Heart right ventricle (tissue), 16 donors: ENCODE measurements at places on chromosomes 3 and 15.

GRCh38 chr3:87855211-87855610 lies 203.6 kb downstream of the CGGBP1 start:
- DNase-seq = no peak

DNA sequence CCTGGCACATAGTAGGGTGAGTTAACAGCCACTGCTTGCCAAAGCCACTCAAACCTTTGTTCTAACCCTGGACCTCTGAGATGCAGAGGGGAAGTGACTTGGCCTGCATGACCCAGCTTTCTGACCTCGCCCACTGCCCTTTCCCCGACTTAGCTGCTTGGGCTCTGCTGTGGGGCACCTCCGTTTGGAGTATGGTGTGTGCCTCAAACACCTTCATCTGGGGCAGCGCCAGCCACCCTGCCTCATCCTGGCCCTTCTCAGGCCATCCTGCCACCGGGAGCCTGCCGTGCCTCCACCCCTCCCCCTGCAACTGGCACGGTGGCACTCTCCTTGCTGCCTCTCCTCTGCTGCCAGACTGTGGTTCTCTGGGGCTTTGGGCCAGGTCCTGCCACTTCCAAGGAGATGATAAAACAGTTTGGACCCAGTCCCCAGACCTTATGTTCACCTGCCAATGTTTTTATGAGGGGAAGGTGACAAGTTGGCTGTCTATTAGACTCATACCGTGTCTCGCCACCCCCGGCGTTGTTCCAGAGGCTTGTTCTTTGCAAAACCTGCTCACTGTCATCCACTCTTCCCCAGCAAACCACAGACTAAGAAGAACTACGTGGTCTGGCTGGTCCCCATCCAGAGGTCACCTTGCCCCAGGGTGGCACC lies 32.2 kb downstream of the SLC6A6 start:
- peak; percentile 44 for DNase-seq

GRCh38 chr3:134874737-134875413 lies 79.8 kb downstream of the EPHB1 start:
- DNase-seq = no peak

GRCh38 chr3:46138581-46138980 lies 69.5 kb downstream of the CCR1 start:
- DNase-seq = no peak

DNA sequence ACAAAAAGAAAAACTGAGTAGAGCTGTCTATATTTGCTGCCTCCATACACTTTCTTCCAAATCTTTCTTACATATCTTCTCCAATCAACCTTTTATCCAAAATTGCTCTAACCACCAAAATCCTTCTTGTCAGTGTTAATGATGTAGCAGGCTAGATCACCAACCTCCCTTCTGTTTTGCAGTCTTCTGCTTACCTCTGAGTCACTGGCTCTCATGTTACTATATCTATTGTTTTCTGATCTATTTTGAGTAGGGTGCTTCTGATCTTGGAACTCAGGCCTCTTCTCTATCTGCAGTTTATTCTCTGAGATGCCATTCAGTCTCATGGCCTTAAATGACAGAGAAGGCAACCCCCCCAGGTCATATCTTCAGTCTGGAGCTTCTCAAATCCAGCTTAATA lies 26.3 kb upstream of the AADAC start:
- DNase-seq = no peak

- DNase-seq = peak; percentile 57
Measured at GRCh38 chr15:57146506-57147201, 228.2 kb downstream of the TCF12 start.

- no peak for DNase-seq
Measured at GRCh38 chr15:72785841-72786240, 2.3 kb upstream of the ADPGK start.

GRCh38 chr3:190709351-190709773 lies 153.1 kb downstream of the GMNC start:
- DNase-seq = no peak

- no peak for DNase-seq
Measured at GRCh38 chr15:99396375-99396774, 145.1 kb downstream of the LRRC28 start.

DNA sequence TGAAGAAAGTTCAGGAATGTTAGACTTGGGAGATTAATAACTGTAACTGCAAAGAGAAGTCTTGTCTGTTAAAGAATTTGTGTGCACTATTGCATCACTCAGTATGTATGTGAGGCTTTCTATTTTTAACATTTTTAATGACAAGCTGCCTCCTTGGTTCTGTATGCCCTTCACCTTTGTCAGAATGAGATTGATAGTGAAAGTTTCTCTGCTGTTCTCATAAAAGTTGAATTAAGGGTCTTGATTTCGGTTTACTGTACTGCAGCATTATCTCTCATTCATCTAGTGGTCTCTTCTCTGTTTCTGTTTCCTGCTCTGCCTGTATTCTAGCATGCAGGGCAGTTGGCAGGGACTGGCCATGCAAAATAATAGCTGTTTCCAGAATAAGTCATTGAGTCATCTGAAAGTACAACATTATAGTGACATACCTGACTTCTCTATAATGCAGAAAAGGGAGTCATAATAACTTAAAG lies 454.9 kb downstream of the IL5RA start:
- no peak for DNase-seq

DNA sequence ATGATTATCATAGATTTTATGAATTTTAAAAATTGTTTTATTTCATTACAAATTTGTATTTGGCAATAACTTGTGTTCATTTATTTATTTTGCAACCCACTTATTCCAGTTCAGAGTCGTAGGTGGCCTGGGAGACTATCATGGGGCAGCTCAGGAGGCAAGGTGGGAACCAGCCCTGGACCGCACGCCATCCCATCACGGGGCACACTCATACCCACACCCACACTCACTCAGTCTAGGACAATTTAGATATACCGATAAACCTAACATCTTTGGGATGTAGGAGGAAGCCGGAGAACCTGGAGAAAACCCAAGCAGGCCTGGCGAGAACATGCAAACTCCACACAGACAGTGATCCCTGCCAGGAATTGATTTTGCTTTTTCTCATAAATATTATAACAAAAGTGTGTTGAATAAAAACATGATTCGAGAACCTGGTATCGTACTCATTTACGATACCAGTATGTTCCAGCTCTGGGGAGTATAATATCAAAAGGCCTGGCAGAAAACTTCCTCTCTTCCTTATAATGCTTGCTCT lies 205.3 kb downstream of the NFKBIZ start:
- no peak for DNase-seq

DNA sequence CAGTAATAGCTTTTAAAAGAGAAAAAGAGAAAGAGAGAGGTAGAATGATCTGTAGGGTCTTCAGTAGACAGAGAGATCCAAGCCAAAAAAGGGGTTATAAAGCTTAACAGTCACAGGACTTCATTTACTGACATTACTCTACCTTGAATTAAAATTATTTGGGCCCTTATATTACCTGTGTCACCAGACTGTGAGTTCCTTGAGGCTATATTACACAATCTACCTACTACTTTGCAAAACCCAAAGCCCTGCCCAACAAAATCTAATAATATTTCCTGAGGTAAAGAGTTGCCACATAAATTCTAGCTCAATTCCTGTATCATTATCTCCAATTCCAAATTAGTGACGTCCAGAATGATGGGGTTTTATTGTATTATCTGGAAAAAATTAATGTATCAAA lies 1.9 kb downstream of the UBR1 start:
- DNase-seq = no peak

DNA sequence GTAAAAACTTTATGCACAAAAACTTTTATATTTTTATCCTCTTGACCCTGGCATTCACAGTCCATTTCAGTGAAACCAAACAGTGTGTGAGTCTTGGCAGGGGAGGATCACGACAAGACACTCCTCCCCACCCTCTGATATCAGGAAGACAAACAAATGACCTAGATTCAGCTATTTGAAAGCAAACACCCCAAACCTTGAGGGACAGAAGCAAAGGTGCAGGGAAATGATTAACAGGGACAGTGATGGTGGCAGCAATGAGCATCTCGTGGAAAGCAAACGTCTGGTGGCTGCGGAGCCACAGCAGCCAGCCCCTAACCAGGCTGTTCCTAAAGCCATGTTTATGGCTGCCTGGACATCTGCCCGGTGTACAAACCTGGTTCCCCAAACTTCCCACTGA lies 52.1 kb downstream of the FSIP1 start:
- DNase-seq = no peak

DNA sequence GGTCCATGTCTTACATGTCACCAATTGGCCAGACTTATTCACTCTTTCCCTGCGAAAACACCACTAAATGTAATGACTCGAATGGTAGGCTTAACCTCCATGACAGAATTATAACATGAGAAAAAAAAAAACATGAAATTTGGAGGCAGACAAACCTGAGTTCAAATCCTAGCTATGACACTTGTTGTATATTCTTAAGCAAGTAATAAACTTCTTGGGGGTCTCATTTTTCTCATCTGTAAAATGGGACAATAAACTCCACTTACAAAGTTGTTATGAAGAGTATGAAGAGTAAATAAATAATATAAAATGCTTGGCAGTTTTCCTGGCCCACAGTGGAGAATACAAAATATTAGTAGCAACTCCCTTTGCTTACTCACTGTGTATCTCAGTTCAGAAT lies 11.4 kb upstream of the EIF1B start:
- DNase-seq = no peak

DNA sequence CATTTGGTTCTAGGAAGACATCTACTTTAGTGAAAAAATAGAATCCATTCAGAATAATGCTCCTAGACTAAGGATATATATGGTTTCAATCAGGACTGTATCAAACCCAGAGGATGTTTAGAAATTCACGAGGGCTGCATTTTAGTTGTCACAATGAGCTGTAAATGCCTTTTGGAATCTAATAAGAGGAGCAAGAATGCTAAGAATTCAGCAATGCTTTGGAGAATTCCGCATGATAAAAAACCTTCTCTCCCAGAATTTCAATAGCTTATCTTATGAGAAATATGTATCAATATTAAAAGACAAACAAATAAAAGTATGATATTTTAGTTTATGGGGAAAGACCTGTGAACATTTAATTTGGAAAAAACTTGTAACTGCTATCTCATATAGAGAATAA lies 885.1 kb downstream of the ZPLD1 start:
- no peak for DNase-seq

GRCh38 chr3:130081351-130081881 lies at the start of gene ALG1L2:
ALG1L2 (plus strand) TSS chr3:130081831; CDS start chr3:130082017, 186 bp downstream.
- no peak for DNase-seq

- no peak for DNase-seq
Measured at GRCh38 chr3:120983321-120983665, 75.3 kb downstream of the STXBP5L start.

- no peak for DNase-seq
Measured at GRCh38 chr3:44469914-44470313, 7.6 kb downstream of the ZNF445 start.

DNA sequence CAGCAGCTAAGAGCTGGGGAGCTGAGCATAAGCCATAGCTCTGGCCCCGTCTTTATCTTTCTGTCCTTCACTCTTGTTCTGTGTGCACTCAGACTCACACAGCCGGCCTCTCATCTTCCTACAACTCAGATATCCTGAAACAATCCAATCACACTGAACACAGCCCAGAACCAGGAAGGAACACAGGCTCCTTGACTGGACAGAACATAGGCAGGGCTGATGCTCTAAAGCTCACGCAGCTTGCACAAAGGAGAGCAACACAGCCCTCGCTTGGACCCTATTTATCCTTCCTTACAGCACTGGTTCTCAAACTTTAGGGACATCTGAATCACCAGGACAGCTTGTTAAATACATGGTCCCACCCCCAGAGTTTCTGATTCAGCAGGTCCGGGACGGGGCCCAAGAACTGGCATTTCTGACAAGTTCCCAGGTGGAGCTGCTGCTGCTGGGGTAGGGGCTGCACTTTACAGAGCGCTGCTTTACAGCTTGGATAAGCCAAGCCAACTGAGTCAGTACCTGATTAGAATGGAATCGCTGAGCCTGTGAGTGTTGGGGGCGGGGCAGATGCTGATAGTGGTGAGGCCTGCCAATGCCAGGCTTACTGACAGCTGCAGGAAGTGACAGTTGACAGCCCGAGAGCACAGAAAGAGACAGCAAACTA lies 65.1 kb downstream of the MRPL46 start:
- peak; percentile 64 for DNase-seq

DNA sequence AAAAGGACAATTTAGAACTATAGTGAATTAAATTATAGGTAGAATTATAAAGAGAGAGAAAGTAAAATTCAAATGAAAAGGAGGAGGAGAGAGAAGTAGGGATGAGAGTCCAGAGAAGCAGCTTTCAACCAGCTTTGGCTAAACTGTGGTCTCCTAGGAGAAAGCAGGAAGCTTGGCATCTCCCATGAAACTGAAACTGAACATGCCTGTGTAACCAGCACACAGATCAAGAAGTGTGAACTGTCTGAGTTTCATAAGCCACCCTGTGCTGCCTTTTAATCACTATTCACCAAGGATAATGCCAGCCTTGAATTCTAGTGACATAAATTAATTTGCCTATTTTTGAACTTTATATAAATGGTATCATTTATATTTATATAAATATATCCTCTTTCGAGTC lies 128.5 kb downstream of the MYRIP start:
- DNase-seq = no peak

- no peak for DNase-seq
Measured at GRCh38 chr3:57743496-57743895, 12.6 kb upstream of the SLMAP start.

GRCh38 chr15:91849749-91850161 lies 3.8 kb upstream of the SLCO3A1 start:
- no peak for DNase-seq
